ENCODE measurements at places on chromosomes 12 and 14. TPM values are rescaled to one million over a fixed set of nuclear protein-coding genes. Genes with fewer than 3 reads are reported as not detected.

DNA sequence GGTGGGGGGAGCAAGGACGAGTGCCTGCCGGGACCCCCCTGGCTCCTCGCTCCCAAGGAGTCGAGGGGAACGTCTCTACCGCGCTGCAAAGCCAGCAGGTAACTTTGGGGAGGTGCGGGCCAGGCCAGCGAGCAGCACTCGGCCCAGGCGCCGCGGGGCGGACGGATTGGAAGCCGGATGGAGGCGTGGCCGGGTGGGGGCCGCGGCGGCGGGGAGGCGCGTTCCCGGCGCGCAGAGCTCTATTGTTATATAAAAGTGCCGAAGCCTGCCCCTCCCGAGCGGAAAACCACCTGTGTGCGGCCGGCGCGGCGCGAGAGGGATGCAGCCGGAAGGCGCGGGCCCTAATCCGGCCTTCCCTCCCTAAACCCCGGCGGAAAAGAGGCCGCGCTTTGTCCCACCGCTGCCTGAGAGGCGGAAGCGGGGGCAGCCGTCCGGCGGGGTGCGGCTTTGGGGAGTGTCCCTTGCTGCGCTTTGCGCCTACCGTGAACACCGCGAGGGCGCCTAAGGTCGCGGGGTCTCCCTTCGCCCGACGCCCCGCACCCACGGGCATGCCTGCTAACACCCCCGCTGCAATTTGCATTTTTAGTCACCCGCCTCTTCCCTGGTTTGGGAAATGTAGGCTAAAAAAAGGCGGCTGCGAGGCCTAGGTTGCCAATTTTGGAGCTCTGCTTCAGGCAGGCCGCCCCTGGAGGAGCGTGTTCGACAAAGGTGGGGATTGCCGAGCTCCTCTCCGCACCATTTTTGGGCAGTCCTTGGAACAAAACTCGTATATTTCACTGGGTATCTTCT, 1.7 kb upstream of the DUSP6 start:
- peak; percentile 87 for DNase-seq

VRTN gene
- total RNA-seq, result not detected

SLC48A1 gene
- 46.6 TPM for total RNA-seq

TAS2R19 gene
- total RNA-seq, result 6.1 TPM

GRCh38 chr12:33575346-33575745, 135.7 kb upstream of the SYT10 start:
- DNase-seq, result no peak

DNA sequence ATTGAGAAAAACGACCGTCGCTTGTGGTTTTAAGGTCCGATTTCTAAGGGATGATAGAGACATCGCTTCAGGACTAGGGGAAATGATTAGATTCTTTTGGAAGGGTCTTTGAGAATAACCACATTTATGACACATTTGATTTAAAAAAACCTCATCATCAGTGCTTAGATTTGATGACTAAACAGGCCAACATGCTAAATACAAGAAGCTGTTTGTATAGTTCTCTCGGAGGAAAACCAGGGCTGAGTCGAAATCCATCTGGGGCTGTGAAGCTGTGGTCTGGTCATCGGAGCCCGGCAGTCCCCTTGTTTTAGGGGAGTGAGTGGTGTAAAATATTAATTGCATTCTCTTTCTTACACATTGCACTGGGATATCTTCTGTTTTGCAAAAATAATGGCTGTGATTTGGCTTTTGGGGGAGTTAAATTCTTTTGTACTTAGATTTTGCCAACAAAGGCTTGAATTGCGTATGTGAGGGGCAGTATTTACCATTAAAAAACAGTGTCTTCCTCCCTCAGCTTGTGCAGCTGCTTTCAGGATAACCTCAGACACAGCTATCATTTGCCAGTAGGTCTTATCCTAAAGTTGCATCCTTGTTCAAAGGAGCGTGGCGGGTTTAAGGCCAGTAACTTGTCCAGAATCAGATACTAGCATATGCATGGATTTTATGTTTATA, 550 bp downstream of the GNG2 start:
- DNase-seq, result no peak

FAM181A gene
- not detected for total RNA-seq

DNA sequence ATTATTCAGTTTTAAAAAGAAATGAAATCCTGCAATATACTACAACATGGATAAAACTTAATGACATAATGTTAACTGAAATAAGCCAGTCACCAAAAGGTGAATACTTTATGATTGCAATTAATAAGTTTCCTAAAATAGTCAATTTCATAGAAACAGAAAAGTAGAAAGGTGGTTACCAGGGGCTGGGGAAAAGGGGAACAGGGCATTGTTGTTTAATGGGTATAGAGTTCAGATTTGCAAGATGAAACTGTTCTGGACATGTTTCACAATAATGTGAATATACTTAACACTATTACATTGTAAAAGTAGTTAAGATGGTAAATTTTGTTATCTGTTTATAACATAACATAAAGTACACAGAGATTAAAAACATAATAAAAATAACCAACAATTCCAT, 550.9 kb downstream of the CCER1 start:
- no peak for DNase-seq

- no peak for DNase-seq
Measured at GRCh38 chr14:103001651-103002396, 55.5 kb downstream of the CDC42BPB start.

- DNase-seq, result no peak
Measured at GRCh38 chr14:92439537-92440344, 73.8 kb upstream of the RIN3 start.

OASL gene
- total RNA-seq, result 0.41 TPM

DLGAP5 gene
- total RNA-seq, result not detected

GRCh38 chr12:7130701-7131501, 730 bp downstream of the CLSTN3 start:
- DNase-seq, result no peak

DNA sequence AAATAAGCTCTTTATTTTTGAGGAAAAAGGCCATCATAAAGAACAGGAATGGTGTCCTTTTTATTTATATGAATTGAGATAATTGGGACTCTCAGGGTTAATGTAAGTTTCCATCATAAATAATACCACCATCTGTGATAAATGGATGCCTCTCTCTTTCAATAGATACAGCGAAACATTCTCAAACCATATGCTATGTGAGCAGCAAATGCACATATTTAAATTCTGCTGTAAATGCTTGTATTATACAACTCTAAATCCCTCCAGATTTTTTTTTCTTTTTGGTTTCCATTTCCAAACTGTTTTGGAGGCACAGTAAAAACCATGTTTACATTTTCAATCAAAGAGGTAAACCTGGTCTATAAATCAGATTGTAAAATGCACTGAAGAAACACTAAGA, 132.3 kb downstream of the TMEM132C start:
- no peak for DNase-seq

DNA sequence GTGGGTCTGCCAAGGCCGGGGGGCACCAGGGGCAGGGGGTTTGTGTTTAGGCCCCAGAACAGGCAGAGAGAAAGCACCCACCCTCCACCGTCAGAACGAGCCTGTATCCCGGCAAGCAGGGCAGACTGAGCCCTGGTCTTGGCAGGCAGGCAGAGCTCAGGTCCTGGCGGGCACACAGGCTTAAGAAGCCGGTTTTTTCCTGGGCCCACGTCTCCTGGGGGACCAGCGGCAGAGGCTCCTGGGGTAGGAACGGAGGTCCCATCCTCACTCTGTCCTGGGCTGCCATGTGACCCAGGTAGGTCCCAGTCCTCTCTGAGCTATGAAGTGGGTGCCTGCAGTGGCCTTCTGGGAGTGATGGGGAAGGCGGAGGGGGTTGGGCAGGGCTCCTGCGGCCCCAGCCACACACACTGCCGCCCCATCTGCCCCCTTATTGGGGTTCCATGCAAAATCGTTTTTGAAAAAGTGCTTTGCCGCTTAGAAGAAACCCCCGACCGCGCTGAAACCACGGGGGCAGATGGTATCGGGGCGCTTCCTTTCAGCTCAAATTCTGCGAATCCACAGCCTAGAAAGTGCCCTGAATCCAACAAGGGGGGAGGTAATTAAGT, 24.2 kb downstream of the SH2B3 start:
- DNase-seq, result no peak

DNA sequence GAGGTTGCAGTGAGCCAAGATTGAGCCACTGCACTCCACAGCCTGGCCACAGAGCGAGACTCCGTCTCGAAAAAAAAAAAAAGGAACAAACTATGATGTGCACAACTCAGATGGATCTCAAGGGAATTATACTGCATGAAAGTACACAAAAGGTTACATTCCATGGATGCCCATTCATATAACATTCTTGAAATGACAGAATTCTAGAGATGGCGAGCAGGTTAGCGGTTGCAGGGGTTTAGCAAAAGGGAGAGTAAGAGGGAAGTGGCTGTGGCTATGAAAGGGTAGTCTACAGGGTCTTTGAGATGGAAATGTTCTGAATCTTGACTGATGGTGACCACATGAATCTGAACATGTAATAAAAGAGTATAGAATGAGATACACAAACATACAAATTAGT, 49.7 kb downstream of the CKB start:
- DNase-seq, result no peak

DNA sequence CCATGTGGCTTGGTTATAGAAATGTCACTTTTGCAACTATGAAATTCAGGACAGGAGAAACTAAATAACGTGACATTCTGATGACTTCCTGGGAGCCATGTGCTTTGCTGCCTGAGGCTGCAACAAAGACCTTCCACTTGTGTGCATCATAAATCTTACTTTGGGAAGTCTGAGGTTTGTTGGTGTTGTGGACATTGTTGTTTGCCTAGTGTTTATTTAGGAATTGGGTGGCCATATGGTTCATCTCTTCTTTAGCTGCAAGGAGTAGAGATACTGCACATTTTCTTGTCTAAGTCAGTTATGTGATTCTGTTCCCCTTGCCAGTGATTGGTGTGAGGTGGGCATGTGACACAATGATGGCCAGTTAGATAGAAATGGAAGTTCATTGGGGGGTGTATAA, 167.3 kb upstream of the SSTR1 start:
- no peak for DNase-seq

STON2 gene
- 12.2 TPM for total RNA-seq

DNA sequence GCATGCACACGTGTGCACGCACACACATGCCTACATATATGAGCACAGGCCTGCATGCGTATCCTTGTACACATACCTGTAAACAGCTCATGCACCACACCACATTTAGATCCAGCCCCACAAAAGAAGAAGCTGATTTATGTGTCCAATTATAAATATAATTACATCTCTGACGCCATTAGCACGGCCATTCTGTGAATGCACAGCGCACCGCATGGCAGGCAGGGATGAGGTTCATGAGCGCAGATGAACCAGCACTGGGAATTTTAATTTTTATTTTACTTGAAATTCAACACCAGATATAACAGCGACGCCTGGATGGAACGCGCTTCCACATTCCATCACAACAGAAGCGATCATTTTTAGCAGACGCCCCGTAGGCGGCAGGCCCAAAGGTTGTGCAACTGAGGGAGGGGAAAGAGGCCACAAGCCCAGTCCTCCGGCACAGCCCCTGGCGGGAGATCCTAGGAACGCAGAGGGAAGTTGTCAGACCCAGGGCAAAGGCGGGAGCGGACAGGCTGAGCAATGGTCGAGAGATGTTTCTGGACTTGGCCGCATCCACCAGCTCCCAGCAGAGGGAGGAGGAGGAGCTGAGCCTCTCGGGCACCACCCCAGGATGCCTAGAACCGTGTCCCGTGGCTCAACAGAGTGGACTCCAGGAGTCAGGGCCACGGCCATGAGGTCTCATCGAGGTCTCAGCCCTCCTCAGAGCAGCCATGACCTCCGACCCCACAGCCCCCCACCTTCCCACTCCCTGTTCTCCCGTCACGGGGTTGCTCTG, 37.9 kb upstream of the GALNT9 start:
- DNase-seq, result peak; percentile 66

DNA sequence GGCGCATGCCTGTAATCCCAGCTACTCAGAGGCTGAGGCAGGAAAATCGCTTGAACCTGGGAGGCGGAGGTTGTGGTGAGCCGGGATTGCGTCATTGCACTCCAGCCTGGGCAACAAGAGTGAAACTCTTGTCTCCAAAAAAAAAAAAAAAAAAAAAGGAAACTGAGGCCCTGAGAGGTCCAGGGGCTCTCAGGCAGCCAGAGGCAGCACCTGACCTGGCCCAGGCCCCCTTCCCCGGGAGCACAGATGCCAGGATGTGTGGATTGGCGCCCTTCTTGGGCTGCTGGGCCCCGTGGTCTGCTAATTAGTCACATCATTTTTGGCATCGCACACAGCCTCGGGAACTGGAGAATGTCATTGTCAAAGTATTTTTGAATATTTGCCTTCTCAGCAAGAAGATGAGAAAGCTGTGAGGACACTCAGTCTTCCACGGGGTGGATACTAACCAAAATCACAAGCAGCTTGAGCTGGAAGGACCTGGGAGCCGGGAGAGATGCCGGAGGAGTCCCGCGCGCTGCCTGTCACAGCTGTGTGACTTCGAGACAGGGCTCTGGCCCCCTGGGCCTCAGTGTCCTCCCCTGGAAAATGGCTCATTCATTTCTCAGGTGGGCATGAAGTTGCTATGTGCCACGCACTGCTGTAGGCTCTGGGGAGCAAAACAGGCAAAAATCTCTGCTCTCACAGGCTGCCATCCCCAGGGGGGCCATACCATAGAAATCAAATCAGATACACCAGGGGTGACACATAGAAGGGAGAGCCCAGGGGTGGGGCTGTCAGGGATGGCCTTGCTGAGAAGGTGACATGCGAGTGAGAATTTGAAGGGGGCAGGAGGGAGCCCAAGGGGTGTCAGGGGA, 12.5 kb upstream of the RCOR1 start:
- no peak for DNase-seq

- DNase-seq, result peak; percentile 47
Measured at GRCh38 chr14:102201776-102202175, 62.1 kb downstream of the WDR20 start.

KLRG1 gene
- 1.2 TPM for total RNA-seq
